ENCODE measurements at places on chromosomes 3 and 15. TPM values are rescaled to one million over a fixed set of nuclear protein-coding genes. Genes with fewer than 3 reads are reported as not detected.

The NTRK3 gene
- 1.5 TPM for total RNA-seq

The RHCG gene
- 0.07 TPM for total RNA-seq

The WDR93 gene
- total RNA-seq = 0.07 TPM

The TMOD2 gene
- total RNA-seq = 8.1 TPM
